Diencephalon (tissue), 1 donor: ENCODE measurements at places on chromosomes 3 and 15. TPM values are rescaled to one million over a fixed set of nuclear protein-coding genes. Genes with fewer than 3 reads are reported as not detected.

Gene LARP6
- 11.3 TPM for total RNA-seq

Gene TMEM108
- total RNA-seq, result 6.2 TPM

Gene RLBP1
- total RNA-seq, result 0.69 TPM

Gene SERINC4
- 0.23 TPM for total RNA-seq

Gene CD200
- 79.1 TPM for total RNA-seq

Gene TTBK2
- total RNA-seq, result 44.5 TPM
